ENCODE measurements at places on chromosomes 2 and 18. TPM values are rescaled to one million over a fixed set of nuclear protein-coding genes. Genes with fewer than 3 reads are reported as not detected.

DNA sequence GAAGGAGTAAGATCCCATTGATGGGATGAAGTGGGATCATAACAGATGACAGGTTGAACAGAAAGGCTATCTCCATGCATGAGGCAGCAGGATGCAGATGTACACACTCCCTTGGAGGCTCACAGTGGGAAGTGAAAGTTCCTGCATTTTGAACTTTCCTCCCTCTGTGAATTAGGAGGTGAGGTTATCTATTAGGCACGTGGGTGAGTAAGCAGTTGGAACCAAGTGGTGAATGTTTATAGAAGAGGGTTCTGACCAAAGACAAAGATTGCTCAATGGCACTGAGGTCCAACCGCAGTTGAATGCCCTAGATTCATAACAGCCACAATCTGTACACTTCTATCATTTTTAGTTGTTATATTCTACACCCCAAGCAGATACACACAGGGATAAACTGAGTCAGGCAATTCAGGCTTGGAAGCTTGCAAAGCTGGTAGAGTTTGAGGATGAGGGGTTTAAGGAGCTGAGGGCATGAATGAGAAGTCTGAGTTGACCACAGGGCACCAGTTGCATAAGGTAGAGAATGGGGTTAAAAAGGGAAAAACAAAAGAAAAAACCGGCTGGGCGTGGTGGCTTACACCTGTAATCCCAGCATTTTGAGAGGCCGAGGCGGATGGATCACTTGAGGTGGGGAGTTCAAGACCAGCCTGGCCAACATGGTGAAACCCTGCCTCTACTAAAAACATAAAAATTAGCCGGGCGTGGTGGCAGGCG, 7.1 kb upstream of the KCMF1 start:
- DNase-seq, result no peak

DNA sequence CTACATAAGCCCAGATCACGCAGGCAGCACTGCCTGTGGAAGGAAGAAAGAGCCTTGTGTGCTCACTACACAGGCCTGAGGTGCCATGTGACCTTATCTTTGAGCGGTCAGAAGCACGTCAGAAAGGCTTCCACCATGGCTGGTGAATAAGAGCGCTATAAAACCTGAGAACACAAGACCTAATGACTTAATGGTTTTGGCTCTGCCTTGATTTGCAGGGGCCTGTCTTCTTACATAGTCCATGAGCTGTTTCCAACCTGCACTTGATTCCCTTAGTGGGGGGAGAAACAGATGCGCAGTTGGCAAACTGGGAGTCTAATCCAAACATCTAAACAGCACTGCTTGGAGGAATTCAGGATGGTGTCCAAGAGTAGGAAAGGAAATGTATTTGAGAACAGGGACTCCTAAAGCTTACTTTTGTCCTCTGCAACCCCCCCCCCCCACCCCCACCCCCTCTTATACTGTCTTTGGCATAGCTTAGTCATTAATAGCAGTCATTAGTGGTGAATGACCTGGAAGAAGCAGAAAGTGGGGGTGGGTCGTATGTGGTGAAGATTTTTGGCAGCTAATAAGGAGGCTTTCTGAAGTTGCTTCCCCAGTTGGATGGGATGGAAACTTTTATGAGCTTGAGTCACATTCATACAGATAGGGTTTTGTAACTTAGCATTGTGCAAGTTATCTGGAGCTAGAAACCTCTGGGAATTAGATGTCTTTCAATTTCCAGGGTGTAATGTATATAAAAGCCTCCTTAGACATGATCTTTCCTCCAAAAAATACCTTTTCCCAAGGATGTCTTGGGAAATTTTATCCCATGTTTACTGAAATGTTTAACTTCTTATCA, 454.1 kb downstream of the MEIS1 start:
- no peak for DNase-seq

DNER gene
- not detected for total RNA-seq

- no peak for DNase-seq
These were observed 349.6 kb downstream of the ARL6IP6 start for GRCh38 chr2:153068052-153068451.

- no peak for DNase-seq
These were observed 29.9 kb upstream of the RMDN2 start for GRCh38 chr2:37895140-37895539.

DNA sequence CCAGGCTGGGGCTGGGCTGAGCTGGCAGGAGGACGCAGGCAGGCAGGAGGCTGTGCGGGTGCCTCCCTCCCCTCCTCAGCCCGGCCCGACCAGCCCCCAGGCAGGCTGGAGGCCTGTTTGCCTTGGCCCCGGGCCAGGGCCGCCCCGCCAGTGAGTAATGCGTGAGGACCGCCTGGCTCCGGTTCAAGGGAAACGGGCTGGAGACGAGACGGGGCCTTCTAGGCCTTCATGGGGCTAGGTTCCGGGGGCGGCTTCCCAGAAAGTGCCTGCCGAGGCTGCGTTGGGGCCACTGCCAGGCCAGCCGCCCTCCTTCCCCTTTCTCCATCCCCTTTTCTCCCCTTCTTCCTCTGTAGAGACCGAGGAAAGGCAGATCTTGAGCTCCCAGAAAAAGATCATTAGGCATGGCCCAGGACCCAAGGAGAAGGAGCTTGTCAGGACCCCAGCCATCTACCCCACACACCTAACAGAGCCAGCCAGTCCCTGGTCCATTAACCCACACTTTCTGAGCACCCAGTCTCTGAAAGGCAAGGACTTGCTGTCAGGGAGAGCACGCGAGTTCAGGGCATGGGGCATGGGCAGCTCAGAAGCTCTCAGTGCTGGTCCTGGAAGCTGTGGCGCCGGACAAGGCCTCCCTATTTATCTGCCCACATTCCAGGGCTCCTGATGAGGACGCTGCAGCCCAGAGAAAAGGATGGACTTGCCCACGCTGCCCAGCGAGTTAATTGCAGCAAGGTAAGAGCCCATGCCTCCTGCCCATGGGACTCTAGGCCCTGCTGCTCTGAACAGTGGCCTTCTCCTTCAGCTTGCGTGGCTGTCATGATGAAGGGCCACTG, 48.5 kb downstream of the SMAD7 start:
- DNase-seq, result peak; percentile 90
